ENCODE measurements at places on chromosomes 4 and X.

- no peak for DNase-seq
These were observed 16.0 kb downstream of the SULT1E1 start for GRCh38 chr4:69843932-69844331.

GRCh38 chr4:105061731-105062130 is 84.9 kb upstream of the TET2 start:
- no peak for DNase-seq

DNA sequence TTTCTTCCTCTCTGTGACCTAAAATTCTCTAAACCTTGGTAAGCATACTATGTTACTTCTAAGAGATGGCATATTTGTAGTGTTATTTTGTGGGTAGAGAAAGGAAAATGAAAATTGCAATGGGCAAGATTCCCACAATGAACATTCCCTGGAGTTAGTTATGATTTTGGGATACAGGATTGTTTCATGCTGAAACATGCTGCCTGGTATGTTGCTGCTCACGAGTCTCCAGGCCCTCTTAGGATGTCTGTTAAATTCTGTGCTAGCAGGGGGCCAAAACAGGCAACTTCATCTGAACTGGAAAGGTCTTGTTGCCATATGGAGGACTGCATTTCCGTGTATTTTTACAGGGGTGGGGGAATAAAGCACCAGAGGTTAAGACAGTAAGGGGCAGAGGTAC is 18.9 kb upstream of the MSMO1 start:
- no peak for DNase-seq

- DNase-seq = no peak
These were observed 33.8 kb downstream of the CEP44 start for GRCh38 chr4:174317531-174317930.

- no peak for DNase-seq
These were observed 8.7 kb downstream of the ATP5ME start for GRCh38 chr4:665381-665750.

GRCh38 chr4:7815981-7816380 is 123.7 kb downstream of the AFAP1 start:
- DNase-seq = no peak

DNA sequence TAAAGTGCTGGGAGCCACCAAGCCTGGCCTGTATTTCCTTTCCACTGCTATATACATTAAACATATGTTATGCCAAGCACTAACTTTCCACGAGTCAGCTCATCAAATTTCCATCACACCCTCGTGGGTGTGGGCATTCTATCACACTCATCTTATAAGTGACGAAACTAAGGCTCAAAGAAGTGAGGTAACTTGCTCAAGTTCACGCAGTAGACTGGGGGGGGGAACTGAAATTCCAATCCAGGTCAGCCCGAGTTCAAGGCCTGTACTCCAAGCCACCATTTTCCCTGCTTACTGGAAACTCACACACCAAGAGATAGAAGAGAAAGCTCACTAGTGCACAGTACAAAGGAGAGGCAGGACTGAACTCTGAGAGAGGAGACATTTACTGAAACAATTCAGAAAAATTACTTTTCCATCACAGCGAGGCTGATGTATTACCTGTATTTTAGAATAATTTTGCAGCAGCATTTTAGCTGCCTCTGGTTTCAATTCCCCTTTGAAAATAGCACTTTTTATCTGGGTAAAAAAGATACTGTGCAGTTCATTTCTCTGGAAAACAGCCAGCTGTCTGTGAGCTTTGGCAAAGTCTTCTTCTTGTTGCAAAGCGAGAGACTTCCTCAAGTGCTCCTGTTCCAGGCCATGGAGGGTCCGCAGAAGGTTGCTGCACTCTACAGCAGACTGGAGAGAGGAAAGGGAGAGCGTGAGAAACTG is 76.8 kb downstream of the EVC2 start:
- DNase-seq = no peak
